ENCODE measurements at places on chromosomes 7 and 10.
A peak's percentile ranks its signal among the peaks of the same experiment; 100 is the strongest.

DNA sequence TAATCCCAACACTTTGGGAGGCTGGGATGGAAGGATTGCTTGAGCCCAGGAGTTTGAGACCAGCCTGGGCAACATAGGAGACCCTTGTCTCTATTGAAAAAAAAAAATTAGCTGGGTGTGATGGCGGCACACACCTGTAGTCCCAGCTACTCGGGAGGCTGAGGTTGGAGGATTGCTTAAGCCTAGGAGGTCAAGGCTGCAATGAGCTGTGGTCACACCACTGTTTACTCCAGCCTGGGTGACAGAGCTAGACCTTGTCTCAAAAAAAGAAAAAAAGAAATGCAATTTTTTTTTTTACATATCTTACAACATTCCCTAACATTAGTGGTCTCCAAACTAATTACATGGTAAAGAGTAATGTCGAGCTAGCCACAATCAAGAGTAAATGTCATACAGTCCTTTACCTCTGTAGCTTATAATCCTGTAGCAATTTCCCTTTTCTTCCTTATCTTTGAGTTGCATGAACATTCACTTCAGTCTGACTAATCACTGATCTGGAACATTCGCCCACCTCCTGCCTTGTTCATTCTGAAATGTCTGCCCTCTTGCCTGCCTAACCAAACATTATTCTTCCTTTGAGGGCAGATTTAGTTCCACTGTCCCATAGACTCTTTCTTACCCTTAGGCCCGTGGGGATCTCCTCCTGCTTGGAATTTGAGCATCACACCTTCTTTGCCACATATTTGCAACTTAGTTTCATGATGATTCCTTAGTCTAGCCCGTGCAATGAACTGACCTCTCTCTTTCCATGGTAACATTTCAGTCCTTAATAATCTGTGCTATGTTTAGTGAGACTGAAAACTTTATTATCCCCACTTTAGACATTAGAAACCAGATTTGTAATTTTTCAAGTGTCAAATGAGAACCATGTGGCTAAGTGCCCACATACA, 4.8 kb upstream of the VCL start:
- DNase-seq = no peak

DNA sequence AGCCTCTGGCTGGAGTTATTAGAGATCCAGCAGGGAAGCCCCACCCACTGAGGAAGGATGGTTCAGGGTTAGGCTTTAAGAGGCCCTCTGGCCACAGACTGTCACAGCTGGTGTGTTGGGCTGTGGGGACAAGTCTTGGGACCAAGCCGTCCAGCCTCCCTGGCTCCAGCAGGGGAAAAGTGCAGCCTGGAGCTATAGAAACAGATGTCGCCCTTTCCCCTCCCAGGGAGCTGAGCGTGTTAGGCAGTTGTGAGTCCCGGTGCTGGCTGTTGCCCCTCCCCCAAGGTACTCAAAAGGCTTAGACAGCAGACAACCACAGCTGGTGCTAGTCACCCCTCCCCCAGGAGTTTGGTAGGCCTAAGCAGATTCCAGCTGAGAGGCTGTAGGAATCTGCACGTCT, 143.4 kb downstream of the TMEM168 start:
- DNase-seq = no peak

DNA sequence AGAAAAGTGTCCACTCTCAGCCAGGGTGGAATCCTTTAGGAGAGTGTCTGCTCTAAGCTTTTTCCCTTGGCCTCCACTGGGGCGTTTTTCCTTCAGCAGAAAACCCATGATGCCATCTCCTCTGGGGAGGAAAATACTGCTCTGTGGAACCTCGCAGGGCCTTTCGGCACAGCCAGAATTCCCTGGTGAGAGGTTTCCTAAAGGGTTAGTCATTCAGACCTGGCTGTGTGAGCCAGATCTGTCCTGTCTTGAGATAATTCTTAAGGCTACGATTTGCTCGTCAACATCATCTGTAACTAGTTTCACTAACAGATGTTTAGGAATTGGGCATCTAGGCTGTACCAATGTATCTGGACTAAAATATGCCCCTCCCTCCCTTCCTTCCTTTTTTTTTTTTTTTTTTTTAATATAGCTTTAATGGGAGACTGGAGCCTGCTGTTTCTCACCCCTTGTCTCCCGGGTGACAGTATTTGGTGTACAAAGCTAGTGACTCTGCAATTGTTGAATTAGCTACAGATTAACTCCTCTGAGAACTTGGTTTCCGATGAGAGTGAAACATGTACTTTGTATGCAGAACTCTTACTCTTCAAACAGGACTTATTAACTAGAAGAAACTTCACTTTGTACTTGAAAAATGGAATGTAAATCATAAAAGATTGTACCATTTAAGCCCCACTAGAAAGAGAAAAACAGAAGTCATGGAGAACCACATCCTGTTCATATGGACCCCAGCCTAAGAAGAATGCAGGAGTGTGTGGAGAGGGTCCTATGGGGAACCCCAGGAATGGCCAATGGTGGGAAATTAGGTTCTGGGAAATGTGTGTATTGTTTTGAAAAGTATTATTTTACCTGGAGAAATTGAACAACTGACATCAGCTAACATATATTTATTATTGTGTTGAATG, 230.9 kb downstream of the CAMK1D start:
- DNase-seq = peak; percentile 8

GRCh38 chr7:84792231-84792893, 394.5 kb downstream of the SEMA3D start:
- DNase-seq = no peak

DNA sequence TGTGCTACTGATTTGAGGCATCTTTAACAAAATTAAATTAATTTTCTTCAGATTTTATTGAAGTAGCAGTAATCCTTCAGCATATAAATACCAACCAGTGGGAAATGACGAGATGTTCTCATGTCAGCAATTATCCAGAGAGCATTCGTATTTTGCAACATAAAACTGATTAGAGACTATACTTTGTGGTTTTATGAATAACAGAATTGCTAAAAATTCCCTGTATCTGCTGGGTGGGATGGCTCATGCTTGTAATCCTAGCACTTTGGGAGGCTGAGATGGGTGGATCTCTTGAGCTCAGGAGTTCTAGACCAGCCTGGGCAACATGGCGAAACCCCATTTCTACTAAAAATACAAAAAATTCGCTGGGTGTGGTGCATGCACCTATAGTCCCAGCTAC, 56.9 kb downstream of the ATAD1 start:
- no peak for DNase-seq

GRCh38 chr10:129837909-129838582, 126.0 kb downstream of the EBF3 start:
- DNase-seq = no peak

GRCh38 chr10:17062493-17062892, 67.1 kb downstream of the CUBN start:
- DNase-seq = peak; percentile 22

DNA sequence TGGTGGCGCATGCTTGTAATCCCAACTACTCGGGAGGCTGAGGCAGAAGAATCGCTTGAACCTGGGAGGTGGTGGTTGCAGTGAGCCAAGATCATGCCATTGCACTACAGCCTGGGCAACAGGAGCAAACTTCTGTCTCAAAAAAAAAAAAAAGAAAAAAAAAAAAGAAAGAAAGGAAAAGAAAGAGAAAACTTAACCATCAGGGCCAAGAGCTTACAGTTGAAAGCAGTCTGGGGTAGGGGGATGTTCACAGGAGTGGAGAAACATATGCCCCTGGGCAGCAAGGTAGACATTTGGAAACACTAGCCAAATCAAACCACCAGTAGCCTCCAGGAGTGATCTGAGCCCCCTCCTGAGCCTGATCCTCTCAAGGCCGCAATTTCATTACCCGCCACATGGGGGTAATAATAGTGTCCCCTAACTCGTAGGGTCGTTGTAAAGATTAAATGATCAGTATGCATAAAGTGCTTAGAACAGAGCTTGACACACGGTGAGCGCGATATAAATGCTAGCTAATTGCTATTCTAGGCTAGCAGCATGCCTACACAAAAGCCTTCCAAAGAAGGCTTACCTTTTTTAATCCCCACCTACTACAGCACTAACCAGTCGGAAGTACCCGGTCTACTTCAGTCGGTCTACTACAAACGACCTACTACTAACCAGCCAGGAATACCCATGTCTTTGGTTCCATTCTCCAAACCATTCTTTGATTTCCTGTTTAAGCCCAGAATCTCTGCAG, 274.3 kb upstream of the NEBL start:
- no peak for DNase-seq

DNA sequence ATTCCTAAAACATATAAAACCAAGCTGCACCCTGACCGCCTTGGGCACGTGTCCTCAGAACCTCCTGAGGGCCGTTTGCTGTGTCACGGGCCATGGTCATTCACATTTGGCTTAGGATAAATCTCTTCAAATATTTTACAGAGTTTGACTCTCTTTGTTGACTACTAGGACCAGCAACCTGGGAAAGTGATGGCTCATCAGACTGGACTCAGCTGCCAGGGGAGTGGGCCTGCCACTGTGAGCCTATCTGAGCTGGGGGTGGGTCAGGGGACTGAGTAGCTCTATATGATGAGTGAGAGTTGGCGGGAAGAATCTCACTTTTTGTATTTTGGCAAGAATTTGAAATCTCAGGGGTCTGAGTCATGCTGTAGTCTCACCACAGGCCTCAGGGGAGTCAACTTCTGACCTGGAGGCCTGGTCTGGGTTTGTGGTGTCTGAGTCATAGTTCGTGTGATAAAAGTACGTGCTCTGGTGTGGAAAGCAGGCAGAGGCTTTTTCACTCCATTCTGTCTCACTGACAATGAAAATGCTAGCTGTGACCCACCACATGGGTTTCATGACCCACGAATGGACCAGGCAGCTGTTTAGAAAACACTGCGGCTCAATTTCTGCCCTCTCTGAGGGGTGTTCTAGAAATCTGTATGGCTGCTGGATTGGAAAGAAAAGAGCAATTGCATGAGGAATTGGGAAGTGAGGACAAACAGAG, 4.2 kb upstream of the UPP1 start:
- peak; percentile 86 for DNase-seq

DNA sequence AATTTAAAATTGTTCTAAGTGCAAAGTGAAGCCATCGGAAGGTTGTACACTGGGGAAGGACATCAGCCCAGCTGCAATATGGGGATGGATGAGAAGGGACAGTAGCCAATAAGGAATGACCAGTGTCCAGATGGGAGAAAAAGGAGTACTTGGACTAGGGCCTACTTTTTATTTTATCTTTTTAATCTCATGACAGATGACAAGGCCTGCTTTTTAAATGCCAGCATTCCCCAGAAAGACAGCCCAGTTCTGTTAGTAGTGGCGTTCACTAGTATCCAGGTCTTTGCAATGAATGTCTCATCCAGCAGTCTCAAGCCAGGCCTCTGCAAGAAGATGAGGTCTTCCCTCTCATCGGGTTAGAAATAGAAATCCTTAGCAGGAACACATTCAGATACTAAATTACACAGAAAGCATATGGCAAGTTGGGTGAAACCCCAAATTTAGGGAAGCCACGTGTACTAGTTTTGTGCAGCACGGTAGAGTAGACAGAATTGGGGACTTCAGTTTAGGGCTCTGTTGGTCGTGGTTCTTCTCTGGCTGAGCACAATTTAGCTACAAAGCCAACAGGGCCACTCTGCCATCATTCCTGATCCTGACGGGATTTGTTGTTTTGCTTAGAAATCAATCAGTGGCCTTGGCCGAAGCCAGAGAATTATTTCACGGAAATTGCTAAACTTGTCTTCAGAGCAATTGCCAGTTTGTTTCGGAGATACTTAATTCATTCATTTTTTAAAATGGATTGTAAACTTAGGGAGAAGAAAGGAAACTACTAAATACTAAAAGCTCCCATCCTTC, 227.8 kb downstream of the ARHGAP21 start:
- no peak for DNase-seq

GRCh38 chr10:64033711-64034110, 512.5 kb downstream of the REEP3 start:
- no peak for DNase-seq

GRCh38 chr10:3763852-3764625, 21.0 kb downstream of the KLF6 start:
- DNase-seq = no peak

DNA sequence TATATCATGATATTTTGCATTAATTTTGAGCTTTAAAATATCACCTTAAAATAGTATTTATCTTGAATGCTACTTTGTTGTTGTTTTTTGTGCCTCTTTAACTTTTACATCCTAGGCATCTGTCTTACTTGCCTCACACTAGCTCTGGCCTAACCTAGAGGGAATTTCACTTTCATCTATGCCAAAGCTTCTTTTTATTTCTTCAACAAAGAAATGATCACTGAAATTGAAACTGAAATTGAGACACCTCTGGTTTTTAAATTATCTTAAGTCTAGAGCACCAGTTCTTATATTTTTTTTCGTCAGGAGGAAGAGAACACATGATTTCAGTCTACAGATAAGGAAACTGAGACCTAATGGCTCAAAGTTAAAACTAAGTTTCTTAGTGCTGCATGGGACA, 3.5 kb upstream of the SCIN start:
- DNase-seq = no peak

GRCh38 chr10:32000937-32001336, 55.3 kb downstream of the KIF5B start:
- peak; percentile 32 for DNase-seq

- DNase-seq = no peak
Observed at GRCh38 chr7:157021871-157022680, 11.6 kb upstream of the MNX1 start.

- no peak for DNase-seq
Observed at GRCh38 chr7:78683566-78683965, 769.9 kb downstream of the MAGI2 start.

DNA sequence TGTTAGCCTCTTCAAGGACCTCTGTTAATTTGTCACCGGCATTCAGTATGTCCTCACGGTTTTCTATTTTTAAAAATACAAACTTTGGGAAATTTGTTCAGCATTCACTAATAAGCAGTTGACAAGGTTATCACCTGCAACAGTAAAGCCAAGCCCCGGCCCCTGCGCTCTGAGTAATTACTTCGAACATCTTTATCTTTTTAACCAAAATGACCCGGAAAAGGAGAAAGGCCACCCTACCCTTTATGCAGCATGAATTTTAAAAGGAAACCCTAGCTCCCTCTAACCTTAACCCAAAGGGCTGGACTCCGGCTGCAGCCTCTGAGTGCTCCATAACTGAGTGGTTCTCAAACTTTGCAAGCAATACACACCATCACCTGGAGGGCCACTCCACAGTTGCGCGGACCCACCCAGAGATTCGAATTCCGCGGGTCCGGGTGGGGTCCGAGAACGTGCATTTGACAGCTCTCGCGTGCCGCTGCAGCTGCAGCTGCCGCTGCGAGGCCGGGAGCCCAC, 940 bp downstream of the NSMCE4A start:
- DNase-seq = no peak

GRCh38 chr10:132412316-132413192, 15.6 kb downstream of the PWWP2B start:
- no peak for DNase-seq

GRCh38 chr7:99489235-99489634, 10.8 kb downstream of the ZNF394 start:
- DNase-seq = no peak

- DNase-seq = no peak
Observed at GRCh38 chr7:32045228-32045627, 25.0 kb downstream of the PDE1C start.

GRCh38 chr10:73093922-73094850, 2.5 kb downstream of the P4HA1 start:
- DNase-seq = no peak
